CD4-positive, alpha-beta T cell treated with Interleukin-17A for 1 hour (primary cell): ENCODE measurements at places on chromosomes 1 and 21.

DNA sequence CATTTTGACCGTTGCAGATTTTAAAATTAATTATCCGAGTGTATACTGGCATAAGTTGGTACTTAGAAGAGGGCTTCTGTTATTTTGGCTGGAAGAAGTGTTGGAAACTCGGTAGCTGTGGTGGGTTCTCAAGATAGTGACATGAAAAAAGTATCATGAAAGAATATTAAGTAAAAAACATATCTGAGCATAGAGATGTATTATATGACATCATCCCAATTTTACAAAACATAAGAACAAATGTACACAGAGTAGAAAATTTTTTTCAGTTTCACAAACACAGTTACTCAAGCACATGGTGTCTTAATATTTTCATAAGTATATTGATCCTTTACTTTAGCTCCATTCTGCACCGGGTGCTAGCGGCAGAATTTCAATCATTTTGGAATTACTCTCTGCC is 684 bp downstream of the IFI16 start:
- no peak for DNase-seq

DNA sequence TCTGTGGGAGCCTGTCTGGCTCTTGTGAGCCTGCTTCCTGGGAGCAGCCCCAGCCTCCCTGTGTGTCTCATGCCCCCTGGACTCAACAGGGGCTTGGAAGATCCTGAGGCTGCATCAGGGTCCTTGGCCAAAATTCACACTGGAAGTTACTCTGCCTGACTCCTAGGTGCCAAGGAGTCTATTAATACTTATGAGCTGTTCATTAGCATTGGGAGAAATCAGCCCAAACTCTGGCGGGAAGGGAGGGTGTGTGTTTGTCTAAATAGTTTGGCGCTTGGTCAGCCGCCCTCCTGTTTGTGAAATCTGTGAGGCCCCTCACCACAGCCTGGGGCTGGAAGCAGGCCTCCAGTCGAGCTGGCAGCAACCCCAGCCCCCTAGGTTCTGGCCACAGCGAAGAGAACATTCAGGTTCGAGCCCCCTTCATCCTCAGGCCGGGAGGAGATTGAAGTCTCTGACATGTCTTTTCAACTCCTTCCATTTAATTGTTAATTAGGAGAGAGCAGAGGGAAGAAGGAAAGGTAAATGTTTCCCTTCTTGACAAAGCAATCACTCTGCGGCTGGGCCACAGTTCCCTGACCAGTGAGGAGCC is 82.1 kb upstream of the F3 start:
- no peak for DNase-seq

GRCh38 chr1:212113706-212114105 is 78.2 kb downstream of the DTL start:
- DNase-seq: no peak

- peak; percentile 71 for DNase-seq
These were observed 2.9 kb upstream of the HTR6 start for GRCh38 chr1:19661721-19662228.

DNA sequence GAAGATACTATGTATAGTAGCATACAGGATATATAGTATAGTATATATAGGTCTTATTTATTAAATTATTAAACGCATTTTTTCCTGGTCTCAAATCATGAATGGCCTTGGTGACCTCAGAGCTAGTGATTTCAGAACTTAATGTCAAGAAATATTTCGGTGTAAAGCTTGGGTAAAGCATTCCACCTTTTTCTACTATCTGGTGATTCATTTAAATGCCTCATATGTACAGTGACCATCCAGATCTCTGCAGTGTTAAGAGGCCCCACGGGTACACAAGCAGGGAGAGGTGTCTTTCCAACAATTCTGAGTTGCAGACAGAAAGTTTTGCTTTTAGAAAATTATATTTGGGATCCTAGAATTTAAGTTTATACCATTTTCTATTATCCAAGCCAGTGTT is 626.5 kb downstream of the PTPRC start:
- DNase-seq: no peak
